ENCODE measurements at places on chromosomes 5 and 9.
A peak's percentile ranks its signal among the peaks of the same experiment; 100 is the strongest.

DNA sequence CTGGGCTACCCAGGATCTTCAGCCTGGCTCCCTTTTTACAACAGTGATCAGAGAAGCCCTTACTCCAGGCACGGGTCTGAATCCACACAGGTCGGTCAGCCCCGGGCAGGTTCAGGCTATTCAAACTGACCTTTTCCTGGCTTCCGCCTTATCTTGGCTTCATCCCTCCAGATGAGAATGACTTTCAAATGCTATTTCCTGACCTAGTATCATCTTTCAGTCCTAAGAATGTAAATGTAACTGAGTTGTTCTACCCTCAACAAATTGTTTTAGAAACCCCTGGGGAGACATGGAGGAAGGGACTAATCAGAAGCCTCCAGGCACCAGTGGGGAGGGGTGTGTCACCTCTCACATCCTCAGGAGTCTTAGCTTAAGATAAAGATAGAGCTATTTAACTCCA is 213.2 kb downstream of the EPB41L4A start:
- DNase-seq: no peak

- no peak for DNase-seq
These were observed 46.7 kb downstream of the PAX5 start for GRCh38 chr9:36987409-36987808.

GRCh38 chr9:92969516-92970466 is 22.5 kb downstream of the FGD3 start:
- no peak for DNase-seq

GRCh38 chr5:68798877-68799843 is 294.7 kb upstream of the SLC30A5 start:
- DNase-seq: no peak

- DNase-seq: no peak
These were observed 1.9 kb downstream of the LRRC19 start for GRCh38 chr9:27003426-27004077.

DNA sequence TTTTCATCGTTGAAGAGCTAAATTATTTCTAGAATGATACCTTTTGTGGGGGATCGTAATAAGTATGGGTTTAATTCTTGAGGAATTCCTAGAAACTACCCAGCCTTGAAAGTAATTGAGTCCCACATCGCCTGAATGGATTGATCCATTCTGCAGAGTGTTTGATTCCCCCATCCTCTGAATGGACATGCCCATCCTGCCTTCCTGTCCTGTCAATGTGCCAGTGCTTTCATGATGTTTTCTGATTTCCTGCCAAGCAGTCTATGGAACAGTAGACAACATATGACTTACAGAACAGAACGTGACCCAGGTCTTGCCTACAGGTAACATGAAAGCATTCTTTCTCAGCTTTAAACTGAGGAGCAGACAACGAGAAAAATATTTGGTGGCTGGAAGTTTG is 319.2 kb downstream of the DRD1 start:
- no peak for DNase-seq

DNA sequence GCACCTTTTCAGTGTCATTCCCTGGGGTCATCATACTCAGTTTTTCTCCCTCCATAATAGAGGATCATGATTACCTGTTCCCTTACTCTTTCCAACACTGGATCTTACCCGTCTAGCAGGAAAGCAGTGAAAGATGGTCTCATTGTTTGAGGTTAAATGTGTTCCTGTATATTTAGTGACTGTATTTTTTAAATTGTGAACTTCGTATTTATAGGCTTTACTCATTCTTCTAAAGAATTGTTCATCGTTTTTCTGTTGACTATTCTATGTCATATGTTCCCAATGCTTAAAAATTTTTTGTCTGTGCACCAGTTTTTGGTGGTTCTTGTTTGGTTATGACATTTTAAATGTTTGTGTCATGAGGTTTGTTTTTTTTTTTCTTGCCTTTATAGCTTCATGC is 204.8 kb upstream of the OTULINL start:
- no peak for DNase-seq

GRCh38 chr5:2136728-2137333 is 254.1 kb upstream of the IRX4 start:
- DNase-seq: peak; percentile 15

DNA sequence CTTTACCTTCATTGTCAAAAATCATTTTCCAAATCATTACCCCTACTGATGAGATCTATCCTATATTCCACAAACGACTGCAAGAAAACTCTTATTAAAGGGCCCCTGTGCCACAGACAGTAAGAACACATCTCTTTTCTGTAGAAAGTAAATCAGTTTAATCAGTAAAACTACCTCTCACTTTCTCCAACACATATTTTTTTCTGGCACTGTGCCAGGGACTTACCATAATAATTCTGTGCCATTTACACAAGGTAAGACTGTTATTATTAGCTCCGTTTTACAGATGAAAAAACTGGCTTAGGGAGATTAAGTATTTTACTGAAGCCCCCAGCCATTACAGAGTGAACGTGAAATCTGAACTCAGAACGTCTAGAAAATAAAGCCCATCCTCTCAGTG is 587.0 kb upstream of the COX7C start:
- no peak for DNase-seq

- DNase-seq: no peak
These were observed 55.0 kb downstream of the ECPAS start for GRCh38 chr9:111429175-111429574.

DNA sequence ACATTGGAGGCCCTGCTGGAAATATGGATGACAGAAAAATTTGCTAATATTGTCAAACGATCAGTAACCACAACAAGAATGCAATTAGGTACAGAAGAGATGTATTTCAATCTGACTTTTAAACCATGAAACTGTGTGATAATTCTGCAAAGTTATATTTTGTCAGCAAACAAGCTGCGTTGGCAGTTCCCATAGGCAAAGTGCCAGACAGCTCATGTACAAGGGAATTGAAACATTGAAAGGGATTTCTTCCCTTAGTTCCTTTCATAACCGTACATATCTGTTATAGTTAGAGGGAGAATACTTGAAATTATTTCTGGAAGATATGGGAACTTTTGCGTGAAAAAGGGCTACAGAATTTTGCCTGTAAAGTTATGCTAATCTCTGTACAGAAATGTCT is 419.4 kb upstream of the PTGER4 start:
- no peak for DNase-seq

- no peak for DNase-seq
These were observed 70.5 kb downstream of the APBA1 start for GRCh38 chr9:69601698-69602097.

DNA sequence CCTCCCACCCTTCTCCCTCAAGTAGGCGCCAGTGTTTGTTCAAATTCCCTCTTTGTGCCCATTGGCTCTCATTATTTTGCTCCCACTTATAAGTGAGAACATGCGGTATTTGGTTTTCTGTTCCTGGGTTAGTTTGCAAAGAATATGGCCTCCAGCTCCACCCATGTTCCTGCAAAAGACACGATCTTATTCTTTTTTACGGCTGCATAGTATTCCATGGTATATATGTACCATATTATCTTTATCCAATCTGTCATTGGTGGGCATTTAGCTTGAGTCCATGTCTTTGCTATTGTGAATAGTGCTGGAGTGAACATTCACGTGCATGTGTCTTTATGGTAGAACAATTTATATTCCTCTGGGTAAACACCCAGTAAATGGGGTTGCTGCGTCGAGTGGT is 63.0 kb upstream of the OTULINL start:
- DNase-seq: no peak
